ENCODE measurements at places on chromosomes 2 and 18.
A peak's percentile ranks its signal among the peaks of the same experiment; 100 is the strongest.

DNA sequence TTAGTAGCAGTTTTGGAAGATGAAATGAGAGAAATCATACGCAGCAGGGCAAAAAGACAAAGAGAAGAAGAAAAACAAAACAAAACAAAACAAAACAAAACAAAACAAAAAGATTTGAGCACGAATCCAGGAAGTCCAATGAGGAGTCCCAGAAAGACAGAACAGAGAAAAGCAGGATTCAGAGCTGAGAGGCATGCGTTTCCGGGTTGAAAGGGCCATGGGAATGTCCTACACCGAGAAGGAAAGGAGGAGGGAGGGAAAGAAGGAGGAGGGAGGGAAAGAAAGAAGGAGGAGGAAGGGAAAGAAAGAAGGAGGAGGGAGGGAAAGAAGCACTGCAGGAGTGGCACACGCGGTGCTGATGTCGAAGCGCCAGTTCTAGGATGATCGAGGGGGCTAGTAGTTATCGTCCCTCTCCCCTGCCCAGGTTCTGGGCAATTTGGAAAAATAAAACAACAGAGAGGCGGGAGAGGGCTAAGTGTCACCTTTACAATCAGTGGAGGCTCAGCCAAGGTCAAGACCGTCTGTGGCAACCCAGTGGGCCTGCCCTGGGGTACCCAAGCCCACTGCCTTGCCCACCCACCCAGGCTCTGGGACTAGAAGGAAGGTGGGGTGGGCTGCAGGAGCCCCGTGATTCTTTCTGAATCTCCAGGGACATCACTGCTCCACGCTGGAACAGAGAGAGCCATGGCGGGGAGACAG is 68.4 kb downstream of the TWIST2 start:
- no peak for DNase-seq

GRCh38 chr18:57121542-57122112 is 25.3 kb upstream of the BOD1L2 start:
- DNase-seq, result no peak

DNA sequence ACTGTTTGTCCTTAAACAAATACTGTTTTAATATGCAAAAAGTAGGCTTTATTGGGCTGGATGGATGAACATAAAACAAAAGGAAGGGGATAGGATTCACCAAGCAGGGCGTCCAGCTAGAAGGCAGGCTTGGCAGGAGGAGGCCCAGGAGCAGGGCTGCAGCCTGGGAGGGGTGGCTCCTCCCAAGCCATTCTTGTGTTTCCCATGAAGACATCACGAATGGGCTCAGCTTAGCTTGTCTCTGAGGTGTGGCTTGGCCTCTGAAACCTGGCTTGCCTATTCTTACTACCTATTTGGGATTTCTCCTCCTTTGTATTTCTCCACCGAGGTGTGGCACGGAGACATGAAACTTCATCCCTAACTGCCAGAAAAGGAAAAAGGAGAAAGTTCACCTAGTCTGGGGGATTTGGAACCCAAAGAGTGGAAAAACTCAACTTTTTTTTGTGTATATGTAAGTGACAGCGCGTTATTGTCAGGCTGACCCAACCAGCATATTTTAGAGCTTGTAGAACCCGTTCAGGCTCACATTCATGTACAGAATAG is 481.9 kb upstream of the SPRED2 start:
- no peak for DNase-seq

DNA sequence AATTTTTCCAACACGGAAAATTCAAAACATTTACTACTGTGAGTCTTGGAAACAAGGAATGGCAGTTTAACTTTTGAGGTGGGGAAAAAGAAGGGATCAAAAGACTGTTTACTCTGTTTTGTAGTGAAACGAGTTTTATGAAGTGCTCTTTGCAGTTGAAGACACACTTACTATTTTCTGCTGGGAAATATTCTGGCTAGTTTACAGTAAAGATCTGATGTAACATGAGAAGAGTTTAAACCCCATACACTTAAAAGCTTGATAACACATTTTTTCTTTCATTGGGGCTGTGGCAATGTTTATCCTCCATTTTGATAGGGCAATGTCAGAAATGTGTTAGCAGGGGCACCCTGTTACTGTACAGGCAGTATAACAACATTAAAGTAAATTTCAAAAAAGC is 124.9 kb upstream of the SMAD7 start:
- no peak for DNase-seq

- no peak for DNase-seq
Observed at GRCh38 chr2:197426723-197427603, 7.9 kb downstream of the SF3B1 start.

DNA sequence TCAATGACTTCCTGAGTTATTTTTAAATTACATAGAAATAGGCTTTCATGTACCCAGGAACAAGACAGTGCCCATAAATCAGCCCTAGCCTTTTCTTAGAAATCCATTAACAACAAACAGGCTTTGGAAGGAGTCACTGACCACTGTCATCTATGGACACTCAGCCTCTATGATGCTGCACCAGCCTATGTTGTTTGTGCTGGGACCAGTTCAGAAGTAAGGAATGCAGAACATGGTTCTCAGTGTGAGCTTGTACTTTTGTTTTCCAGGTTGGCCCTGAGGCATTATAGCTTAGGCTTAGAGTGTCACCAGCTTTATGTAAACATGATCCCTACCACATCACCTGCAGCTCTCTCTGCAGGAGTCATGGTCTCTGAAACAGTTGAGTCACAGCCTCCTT is 335.7 kb upstream of the CDH7 start:
- peak; percentile 18 for DNase-seq

GRCh38 chr2:105610576-105611332 is 134.0 kb upstream of the NCK2 start:
- no peak for DNase-seq

DNA sequence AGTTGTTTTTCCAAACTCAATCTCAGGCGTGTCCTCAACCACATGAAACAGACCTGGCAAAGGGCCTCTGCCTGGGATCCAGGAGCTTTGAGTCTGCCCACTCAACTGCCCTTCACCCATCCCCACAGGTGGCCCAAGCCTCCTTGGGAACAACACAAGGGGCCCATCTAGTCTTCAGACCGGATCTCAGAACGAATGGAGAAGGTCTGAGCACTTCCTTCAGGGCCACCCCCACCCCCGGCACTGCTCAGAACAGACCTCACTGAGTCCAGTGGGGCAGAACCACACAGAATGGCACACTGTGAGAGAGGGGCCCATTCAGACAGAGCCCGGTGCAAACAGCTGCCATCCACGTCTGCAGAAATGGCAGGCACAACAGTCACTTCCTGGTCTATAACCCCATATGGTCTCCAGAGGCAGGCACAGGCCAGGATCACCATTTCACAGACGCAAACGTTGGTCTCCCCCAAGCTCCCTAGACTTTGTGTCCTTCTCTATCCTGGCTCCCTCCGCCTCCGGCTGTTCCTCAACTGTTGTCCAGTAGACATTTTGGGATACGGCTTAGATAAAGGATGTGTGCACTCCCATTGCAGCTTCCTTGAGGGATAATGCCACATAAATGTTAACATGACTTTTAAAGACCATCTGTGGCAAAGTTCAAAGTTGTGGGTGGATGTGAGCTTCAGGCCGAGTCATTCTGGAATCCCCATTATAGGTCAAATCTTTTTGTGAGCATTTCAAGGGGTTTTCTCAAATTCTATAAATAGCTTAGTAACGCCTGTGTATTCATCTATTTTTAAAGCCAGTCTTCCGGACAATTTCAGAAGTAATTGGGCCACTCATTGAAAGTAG is 149.7 kb downstream of the SMAD7 start:
- DNase-seq, result no peak

DNA sequence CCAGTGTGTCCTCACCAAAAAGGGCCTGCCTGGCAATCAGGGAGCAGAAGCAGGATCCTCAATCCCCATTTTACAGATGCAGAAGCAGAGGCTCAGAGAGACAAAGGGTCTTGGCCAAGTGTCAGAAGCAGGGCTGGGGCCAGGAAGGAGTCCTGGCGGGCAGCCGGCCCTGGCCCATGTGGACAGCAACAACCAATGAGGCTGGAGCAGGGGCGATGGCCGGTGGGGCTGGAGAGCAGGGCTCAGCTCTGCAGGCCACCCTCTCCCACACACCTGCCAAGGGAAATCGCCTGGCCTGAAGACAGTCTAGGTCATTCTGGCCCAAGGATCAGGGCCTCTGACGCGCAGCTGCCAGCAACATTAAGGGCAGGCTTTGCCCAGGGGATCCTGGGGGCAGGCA is 243.9 kb downstream of the ATAD2B start:
- DNase-seq, result no peak

- peak; percentile 63 for DNase-seq
Observed at GRCh38 chr2:62038975-62039771, 133.7 kb downstream of the COMMD1 start.

DNA sequence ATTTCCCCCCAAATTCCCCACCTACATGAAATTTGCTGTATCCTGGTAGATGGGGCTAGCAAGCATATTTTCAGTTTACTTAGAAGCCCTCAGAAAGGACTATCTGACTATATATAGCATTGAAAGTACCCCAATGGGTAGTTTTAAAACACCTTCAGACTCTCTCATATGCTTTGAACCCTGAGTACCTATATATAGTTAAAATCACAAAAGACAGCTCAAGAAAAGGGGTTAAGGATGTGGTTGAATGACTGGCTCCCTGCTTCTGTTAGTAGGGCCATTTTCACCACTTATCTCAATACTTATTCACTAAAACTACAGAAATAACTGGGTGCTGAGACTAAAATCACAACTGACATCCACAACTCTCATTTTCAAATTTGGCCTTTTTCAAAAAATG is 18.5 kb downstream of the WDPCP start:
- DNase-seq, result no peak

- no peak for DNase-seq
Observed at GRCh38 chr2:225164401-225165050, 122.3 kb upstream of the DOCK10 start.

DNA sequence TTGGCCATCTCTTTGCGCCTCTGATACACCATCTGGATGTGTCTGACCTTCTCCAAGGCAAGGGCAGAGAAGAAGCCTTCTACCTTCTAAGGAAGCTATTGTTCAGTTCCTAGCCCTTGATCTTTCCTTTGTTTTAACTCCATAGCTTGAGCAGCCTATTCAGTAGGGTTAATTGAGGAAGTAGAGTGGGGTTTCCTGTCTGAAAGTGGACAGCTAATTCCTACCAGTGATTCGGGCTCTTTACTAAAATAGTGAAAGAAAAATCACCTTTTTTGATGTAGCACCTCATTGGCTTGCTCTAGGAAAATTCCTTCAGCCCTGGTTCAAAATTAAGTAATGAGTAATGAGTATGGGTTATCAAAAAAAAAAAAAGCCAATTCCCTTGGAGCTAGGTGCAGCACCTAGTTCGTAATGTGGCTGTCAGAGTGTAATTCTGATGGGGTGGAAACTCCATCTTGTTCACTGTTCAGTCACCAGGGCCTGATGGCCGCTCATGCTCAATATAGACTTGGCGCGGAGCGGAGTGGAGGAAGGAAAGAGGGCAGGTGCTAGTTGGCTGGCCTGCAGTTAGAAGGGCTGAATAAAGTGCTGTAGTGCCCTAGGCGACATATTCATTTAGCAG is 2.9 kb upstream of the MGAT5 start:
- DNase-seq, result no peak

- no peak for DNase-seq
Observed at GRCh38 chr18:72100465-72101004, 443.6 kb downstream of the CBLN2 start.

GRCh38 chr2:237695201-237695780 is 67.9 kb downstream of the LRRFIP1 start:
- DNase-seq, result peak; percentile 64

DNA sequence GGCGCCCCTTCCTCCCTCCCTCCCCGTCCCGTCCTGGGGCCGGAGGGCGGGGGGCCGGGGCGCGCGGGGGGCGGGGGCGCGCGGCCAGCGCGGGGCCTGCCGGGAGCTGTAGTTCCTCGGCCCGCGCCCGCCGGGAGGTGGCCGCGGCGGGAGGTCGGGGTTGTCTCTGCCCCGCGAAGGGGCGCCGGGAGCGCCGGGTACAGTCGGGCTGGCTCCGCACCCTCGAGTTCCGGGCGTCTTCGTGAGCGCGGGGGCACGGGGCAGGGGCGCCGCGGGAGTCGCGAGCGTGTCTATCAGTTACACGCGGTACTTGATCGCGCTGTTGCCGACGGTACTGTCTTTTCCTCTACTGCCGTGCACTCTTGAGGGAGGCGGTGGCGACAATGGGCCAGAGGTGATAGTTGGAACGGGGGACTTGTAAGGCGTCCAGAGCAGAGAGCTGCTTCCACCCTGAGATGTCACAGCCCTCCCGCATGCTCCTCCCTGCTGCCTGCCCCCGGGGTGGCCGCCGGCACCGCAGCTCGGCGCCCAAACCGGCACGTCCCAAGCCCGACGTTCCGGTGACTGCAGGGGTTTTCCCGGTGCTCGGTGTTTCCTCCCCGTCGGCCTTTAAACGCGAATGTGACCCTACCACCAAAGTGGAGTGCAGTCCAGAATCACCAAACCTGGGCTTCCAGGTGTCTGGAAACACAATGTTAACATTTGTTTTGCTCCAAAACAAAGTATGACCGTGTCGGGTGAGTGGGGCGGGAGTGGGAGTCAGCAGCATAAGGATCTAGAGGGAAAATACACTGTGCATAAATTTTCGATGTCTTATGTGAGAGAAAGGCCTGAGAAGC is at the start of gene PRKD3:
Gene PRKD3 (minus strand): TSS at position 48 of the 839 bp plus-strand sequence. CDS start 8,309 bp downstream, outside the sequence.
- no peak for DNase-seq

DNA sequence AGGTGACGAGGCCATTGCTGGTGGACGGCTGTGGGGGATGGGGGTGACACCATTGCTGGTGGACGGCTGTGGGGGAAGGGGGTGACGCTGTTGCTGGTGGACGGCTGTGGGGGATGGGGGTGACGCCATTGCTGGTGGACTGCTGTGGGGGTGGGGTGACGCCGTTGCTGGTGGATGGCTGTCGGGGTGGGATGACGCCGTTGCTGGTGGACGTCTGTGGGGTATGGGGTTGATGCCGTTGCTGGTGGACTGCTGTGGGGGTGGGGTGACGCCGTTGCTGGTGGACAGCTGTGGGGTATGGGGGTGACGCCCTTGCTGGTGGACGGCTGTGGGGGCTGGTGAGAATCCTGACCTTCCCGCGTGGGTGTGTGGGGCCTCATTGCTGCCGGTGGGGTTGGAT is 47.1 kb downstream of the CTDP1 start:
- no peak for DNase-seq

GRCh38 chr2:214899751-214900150 is 90.3 kb upstream of the BARD1 start:
- peak; percentile 16 for DNase-seq

DNA sequence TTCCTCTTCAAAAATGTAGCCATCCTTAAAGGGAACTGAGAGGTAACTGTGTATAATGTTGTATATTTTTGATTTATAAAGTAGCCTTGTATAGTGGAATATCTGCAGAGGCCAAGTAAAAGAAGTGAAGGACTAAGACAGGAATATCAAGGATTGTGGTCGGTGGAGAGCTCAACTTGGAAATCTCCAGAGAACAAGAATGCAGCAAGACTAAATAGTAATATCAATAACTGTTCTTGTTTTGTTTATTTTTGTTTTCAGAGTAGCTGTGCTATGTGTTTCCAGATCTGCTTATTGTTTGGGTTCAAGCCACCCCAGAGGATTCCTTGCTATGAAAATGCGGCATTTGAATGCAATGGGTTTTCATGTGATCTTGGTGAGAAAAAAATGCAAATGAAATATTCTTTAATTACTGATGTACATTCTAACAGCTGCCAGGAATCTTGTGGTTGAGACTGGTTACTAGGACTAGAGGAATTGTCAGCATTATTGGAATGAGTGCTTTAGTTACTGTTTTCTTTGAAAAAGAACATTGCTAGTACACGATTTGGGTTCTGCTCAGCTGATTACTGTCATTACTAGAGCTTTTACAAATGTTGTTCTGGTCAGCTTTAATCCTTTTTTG is 25.0 kb downstream of the FASTKD2 start:
- DNase-seq, result no peak

Measured in epithelial cell of prostate (primary cell).